AG10803 (cell line): ENCODE measurements at places on chromosomes 7 and 10.

GRCh38 chr10:106655636-106656035, 508.9 kb downstream of the SORCS1 start:
- DNase-seq, result no peak

DNA sequence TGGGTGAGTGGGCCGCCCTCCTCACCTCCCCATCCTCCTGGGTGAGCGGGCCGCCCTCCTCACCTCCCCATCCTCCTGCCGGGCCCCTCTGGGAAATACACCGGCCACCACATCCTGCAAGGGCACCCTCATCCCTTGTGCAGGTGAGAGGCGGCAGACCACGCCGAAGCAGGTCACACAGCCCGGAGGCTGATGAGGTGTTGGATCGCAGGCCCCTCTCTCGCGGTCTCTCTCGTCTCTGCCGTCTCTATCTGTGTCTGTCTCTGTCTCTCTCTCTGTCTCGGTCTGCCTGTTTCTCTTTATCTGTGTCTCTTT, 30.8 kb upstream of the FOXL3 start:
- no peak for DNase-seq

DNA sequence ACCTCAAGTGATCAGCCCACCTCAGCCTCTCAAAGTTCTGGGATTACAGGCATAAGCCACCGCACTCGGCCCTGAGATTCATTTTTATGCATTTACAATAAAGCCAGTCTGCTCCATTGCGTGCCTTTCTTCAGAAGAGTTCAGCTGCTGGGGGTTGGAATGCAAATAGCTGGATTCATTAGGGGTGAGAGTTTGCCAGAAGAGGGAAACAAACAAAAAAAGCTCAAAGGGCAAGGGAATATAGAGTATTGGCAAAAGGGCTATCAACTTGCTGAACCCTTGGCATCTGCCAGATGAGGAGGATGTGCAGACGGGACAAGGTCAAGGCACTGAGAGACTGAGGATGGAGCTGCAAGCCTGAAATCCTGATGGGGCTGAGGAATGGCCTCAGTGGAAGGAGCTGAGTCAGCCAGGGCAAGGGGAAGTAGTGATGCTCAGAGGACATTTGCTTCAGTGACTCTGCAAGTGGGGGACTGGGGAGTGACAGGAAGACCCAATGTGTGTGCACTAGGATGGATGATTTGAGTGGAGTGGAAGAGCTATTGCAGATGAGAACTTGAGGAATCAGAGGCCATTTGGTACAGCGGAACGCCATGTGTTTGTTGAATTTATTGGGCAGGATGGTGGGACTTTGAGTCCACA, 75.0 kb upstream of the ARMC3 start:
- no peak for DNase-seq

DNA sequence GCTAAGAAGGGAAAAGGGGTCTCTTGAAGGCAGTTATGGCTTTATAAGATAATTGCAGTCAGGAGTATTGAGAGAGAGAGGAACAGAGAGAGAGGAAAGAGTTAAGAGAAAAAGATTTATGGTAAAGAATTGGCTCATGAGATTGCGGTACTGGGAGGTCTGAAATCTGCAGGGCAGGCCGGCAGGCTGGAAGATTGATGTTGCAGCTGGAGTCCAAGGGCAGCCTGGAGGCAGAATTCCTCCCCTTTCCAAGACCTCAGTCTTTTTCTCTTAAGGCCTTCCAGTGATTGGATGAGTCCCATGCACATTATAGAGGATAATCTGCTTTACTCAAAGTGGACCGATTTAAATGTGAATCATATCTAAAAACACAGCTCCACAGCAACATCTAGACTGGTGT, 68.4 kb downstream of the HACD1 start:
- peak; percentile 27 for DNase-seq

DNA sequence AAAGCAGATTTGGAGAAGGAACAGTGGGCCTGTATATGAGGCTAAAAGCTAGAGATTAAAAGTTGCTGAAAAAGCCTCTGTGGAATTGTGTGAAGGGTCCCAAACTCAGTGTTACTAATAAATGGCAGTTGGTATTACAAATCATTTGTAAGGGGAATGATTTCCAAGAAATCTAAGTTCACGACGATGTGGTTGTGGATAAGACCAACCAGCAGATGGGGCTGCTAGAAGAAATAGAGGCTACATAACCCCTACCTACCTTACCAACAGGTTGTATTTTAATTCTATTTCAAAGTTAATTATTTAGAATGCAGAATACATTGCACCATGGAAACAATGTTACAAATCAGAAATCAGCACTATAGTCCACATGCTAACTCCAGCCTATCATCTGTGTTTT, 377.1 kb downstream of the HPSE2 start:
- DNase-seq, result no peak

- peak; percentile 38 for DNase-seq
Observed at GRCh38 chr7:12674861-12675260, 12.6 kb upstream of the ARL4A start.

GRCh38 chr10:21296575-21297355, 228.7 kb downstream of the SKIDA1 start:
- no peak for DNase-seq

DNA sequence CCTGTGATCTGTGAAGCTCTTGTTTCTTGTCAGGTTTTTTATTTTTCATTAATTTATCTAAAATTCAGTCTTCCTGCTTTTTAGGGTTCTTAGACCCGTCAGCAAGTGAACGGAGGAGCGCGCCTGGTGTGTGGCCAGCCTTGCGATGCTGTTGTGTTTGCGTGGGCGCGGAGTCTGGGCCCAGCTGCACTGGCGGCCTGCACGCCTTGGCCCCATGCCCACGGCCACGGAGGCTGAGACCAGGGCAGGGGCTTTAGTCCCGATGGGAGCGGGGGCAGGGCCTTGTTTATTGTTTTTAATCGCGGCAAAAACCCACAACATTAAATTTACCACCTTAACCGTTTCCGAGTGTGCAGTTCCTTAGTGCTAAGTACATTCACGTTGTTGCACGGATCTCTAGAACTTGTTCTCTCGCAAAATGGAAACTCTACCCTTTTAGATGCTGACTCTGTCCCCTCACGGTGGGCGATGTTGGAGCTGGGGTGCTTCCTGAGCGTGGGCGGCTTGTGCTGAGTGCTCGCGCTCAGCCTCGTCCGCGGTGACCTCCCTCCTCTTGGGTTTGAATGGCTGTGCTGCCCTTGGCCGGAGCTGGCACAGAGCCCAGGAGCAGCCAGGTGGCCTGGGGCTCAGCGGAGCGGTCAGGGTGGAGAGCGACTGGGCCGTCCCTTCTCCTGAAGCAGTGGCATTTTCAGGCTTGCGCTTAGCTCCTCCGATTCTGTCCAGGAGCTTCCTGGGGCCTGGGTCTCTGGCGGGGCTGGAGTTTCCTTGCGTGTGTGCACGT, 69.1 kb downstream of the INPP5A start:
- DNase-seq, result no peak

- peak; percentile 31 for DNase-seq
Observed at GRCh38 chr7:107147464-107148393, 21.1 kb upstream of the HBP1 start.

- DNase-seq, result no peak
Observed at GRCh38 chr7:82678716-82679115, 235.1 kb upstream of the CACNA2D1 start.

- peak; percentile 69 for DNase-seq
Observed at GRCh38 chr10:132264966-132265889, 42.5 kb downstream of the STK32C start.

DNA sequence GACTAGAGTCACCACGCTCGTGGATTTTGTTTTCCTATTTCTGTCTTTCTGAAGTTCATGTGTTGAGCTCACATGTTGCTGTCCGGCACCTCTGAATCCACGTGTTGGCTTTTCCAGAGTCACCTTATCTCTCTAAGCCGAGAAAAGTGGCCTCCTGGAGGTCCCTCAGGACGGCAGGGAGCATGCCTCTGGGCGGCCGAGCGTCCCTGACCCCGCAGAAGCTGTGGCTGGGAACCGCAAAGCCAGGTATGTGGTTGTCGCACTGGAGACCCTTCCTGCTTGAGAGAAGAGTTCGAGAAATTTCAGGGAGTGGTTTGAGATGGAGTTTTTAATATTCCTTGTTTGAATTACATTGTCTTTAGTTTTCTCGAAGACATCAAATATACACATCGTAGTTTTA, 12.6 kb downstream of the IQCE start:
- no peak for DNase-seq

- peak; percentile 91 for DNase-seq
Observed at GRCh38 chr7:45435846-45436245, 138.3 kb upstream of the ADCY1 start.

DNA sequence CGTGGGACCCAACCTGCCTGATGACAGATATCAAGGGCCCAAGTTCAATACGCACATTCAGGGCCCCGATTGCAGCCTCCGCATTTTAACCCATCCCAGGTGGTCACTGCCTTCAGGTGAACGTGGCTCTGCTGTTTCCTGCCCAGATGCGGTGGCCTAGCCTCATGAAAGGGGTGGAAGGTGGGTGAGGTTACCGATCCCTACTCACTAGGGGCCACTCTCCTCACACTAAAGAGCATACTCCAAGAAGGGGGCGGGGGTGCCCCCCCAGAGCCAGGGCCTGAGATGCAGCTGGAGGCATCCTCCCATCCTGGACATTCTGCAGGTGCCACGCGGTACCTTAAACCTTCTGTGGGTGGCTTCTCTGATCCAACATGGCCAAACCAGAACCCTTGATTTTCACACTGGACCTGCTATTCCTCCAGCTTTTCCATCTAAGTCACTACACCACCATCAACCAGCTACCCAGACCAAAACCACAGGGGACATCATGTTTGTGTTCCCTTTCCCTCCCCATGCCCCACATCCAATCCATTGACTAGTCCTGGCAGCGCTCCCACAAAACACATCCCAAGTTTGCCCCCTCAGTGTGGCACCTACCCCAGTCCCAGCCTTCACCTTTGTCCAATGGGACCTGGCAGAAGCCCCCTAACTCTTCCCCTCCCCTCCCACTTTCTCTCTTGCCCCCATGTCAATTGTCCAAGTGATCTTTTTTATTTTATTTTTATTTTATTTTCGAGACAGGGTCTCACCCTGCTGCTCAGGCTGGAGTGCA, 30.0 kb downstream of the PRLHR start:
- no peak for DNase-seq

GRCh38 chr10:787933-788651, 98.6 kb upstream of the DIP2C start:
- peak; percentile 25 for DNase-seq
